Subcutaneous adipose tissue (tissue), 4 donors: ENCODE measurements at places on chromosomes 2 and 18. TPM values are rescaled to one million over a fixed set of nuclear protein-coding genes. Genes with fewer than 3 reads are reported as not detected.

Gene CXCR1
- 2.3 TPM for total RNA-seq

Gene GAREM1
- 12.6 TPM for total RNA-seq

Gene ZNF513
- 8.8 TPM for total RNA-seq

Gene ANKRD30B
- not detected for total RNA-seq

Gene CD207
- total RNA-seq: not detected

Gene GGCX
- 31.1 TPM for total RNA-seq
